ENCODE measurements at places on chromosomes 5 and 9.

DNA sequence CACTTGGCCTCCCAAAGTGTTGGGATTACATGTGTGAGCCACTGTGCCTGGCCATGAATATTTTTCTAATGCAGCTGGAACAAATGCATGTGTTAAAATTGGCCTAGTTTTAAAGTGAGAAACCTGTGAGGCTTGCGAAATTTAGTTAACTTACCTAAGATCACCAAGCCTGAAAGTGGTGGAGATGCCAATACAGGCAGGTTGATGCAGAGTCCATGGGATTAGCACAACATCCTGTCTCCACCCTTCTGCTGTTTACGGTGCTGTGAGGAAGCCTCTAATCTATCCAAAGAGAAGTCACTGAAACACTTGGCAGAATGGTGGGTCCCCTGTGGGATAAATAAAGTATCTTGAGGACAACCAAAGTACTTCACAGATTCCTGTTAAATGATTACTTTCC is 98.2 kb downstream of the PCSK5 start:
- DNase-seq = no peak

DNA sequence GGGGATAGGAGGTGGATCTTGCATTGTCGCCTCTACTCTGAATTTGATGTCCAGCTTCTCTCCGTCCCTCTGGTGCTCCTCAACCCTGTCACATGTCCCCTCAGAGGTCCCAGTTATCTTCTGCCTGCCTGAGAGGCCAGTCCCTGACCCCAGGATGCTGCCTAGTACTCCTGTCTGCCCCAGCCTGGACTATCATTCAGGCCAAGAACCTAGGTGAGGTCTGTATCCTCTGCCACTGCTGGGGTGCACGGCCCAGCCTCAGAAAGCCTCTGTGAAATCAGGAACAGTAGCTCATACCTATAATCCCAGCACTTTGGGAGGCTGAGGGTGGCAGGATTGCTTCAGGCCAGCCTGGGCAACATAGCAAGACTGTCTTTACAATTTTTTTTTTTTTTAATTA is 8.6 kb downstream of the SPINK4 start:
- DNase-seq = no peak

- DNase-seq = no peak
Observed at GRCh38 chr5:142219146-142219545, 105.7 kb downstream of the SPRY4 start.

GRCh38 chr9:98022447-98022846 is 34.1 kb upstream of the NANS start:
- no peak for DNase-seq

DNA sequence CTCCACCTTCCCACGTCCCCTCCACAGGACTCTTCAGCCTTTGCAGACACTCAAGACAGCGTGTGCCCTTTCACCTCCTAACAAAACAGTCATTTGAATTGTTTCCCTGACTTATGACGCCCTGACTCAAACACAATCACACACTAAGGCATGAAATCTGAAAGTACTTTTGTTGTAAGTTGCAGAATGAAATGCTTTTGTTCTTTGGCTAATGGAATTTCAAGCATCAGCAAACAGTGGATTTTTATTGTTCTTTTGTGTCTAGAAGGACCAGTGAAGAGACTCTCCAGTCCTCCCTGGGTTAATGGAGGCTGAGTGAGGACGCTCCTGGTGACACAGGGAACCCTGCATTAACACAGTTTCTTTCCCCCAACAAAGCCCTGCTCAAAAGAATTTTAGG is 380.1 kb downstream of the CTNND2 start:
- DNase-seq = no peak

- DNase-seq = no peak
Observed at GRCh38 chr9:136565086-136565714, 19.4 kb upstream of the NOTCH1 start.

DNA sequence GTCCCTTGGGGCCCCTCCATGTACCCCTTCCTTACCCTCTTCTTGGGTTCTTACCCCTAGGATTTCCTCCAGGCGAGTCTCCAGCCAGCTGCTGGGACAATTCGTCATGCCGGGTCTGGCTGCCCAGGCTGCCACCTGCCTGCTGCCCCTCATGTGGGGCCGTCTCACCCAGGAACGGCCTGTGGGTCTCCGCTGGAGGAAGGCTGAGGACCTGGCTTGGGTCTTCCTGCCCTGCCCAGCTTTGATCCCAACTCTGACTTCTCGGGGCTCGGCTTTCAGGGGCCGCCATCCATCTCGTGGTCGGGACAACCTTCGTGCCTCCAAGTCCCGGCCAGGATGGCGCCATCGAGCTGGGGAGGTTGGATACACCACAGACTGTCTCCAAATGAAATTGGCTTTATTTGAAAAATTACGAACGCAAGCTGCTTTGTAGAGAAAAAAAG is 38.1 kb downstream of the HMCN2 start:
- no peak for DNase-seq

GRCh38 chr9:137293094-137293481 is 9.0 kb downstream of the NRARP start:
- DNase-seq = no peak

DNA sequence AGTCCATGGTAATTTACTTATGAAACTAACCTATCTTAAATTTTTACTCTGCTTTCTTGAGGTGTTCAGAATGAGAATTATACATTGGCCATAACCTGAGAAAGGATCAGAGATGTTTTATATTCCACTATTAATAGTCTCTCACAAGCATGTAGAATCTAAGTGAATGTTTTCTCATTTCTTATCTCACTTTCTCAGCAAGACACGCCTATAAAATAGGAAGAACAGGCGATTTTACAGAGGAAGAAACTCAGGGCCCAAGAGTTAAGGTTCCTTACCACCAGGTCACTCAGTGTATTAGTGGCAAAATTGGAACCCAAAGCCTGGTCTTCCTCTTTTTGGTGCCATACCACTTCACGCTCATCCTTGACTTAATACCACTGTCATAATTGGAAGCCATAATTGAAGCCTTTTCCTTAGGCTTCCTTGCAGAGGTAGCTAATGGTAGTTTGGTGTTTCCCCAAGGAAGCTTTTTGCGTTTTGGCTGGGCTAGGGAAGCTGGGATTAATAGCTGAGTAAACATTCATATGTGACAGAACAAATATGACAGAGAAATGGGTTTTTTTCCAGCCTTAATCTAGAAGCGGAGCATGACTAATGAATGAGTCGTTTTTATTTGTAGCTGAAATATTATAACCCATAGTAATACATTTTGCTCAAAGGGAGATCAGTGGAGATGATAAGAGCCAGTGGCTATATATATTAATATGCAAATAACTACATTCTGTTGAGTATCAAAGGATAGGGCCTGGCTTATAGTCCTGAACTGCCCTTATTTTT is 16.9 kb downstream of the HMGXB3 start:
- no peak for DNase-seq

DNA sequence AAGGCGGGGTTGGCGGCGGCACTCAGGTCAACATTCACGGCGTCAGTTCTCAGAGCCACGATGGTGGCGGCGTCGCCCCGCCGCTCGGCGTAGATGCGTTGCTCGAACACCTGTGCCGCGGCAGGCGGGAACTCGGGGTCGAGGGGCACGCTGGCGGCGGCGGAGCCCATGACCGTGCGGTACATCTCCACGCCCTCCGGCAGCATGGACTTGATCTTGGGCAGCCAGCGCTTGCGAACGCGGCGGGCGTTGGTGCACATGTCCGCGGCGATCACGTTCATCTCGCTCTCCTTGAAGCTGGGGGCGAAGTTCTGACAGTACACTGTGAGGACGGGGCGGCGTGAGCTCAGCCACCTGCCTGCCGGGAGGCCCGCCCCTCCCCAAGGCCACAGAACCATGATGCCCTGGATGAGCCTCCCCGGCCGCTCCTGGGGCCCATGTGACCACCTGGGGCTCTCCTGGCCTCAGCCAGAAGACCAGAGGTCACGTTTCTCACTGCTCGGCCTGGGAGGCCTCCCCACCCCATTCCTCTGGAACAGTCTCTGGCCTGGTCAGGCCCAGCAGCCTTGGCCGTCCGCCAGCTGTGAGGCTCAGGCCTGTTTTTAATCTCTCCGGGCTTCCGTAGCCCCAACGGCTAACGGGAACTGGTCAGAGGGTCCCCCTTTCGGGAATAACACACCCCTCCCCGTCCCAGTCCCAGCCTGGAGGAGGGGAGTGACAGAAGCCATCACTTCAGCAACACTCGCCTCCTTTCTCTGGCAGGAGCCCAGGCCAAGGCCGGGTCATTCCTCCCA is 50.7 kb upstream of the UBAC1 start:
- DNase-seq = no peak

DNA sequence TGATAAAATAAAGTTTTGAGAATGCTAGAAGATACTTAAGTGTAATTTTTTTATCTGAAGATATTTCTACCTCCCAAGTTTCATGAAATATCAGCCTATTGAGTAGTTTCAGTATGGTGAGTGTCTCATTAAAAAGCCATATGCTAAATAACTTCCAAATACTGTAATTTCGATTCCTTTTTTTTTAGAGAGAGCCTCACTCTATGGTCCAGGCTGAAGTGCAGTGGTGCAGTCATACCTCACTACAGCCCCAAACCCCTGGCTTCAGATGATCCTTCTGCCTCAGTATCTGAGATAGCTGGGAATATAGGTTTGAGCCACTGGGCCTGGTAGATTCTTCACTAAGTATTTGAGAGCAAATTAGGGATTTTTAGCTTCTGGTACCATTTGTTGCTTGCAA is 24.5 kb downstream of the CDC42SE2 start:
- no peak for DNase-seq

DNA sequence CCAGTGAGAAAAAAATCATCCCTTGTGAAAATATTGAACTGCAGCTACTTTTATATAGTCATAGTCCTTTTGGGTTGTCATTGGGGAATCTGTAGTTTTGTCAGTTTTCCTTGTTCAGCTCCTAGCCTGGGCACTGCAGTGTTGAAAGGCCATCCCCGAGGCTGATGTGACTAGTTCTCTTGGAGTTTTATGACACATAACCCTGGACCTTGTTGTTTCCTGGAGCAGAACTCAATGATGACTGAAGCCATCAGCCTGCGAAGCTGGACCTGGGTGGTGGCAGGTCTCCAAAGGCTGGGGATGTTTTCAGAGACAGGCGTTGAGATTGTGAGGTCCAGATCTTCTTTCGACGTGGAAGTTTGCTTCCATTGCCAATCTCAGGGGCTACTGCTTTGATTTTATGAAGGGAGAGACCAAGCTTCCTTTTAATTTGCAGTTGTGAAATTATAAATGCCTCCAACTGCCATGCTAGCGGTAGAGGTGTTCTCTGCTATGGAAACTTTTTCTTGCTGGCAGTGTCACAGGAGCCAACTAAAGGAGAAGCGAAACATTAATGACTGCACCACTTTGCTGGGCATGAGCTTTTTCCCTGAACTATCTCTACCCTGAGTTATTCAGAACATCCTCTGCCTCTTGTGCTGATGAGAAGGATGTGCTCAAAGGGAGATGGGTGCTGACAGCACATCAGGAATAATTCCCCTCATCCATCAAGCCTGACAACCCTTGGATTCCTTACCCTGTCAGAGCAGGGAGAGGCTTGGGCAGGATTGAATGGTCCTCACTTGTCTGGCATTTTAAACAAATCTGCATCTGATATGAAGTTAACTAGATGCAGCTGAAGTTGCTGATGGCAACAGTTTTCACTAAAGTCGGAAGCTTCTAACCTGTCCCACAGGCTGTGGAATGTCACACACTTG is 209.6 kb downstream of the MAST4 start:
- no peak for DNase-seq

DNA sequence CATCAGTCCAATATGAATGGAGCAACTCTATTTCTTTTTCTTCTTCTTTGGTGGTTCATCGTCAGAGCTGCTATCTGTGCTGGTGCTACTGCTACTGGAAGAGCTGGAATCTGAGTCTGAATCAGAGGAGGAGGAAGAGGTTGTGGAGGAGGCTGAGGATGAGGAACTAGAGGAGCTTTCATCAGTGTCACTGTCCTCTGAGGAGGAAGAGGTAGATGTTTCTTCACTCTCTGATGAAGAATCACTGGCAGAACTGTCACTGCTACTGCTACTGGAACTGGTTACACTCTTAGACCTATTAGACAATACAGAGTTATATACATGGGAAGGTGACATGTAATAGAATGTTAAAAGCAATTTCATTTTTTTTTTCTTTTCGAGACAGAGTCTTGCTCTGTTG is 27.8 kb downstream of the ZCCHC10 start:
- DNase-seq = no peak

GRCh38 chr9:81071108-81071507 is 618.2 kb downstream of the TLE1 start:
- no peak for DNase-seq

- DNase-seq = no peak
Observed at GRCh38 chr5:83919071-83920041, 198.7 kb upstream of the HAPLN1 start.

DNA sequence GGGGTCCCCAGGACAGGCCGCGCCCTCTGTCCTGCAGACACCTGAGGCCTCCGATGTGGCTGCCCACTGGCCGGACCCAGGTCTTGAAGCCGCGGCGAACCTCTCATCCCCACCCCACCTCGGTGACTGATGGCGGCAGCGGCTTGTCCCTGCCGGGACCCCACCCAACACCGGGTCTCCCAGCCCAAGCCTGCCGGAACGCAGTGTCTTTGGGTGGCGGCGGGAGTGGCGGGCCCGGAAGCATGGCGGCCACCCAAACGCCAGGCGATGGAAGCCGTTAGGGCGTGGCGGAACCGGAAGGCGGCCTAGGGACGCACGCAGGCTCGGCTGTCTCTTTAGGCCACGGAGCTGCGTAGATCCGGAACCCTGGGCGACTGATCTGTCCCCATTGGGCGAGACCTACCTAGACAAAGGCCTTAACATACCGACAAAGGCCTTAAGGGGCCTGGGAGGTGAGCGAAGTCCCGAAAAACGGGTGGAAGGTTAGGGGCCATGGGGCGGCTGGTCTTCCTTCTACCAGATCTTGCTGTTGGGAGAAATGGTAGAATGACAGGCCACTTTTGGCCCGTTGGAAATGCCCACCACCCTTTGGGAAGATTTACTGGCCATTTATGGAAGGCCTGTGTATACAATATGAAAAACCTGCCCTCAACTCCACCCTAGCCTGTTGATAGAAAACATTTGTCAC is 94.6 kb upstream of the SMC2 start:
- DNase-seq = no peak

DNA sequence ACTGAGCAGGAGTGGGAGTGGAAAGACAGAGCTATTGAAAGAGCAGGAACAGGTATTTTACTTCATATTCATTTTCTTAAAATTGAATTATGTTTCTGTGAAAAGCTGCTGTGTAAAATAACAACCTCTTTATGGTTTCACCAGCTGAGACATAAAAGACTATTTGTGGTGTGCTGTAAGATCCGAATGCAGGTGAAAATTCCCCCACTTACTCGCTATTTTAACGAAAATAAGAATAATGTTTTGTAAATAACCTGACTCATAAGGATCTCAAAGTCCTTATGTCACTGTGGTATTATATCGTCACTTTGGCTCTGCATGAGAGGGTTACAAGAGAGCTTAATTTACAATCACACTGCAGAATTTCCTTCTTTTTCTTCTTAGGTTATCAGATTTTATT is 65.3 kb upstream of the NFIB start:
- DNase-seq = no peak

- DNase-seq = no peak
Observed at GRCh38 chr9:114059047-114059803, 18.9 kb downstream of the AMBP start.

GRCh38 chr9:71897577-71897976 is 13.4 kb downstream of the ABHD17B start:
- peak; percentile 45 for DNase-seq
